ENCODE measurements at places on chromosomes 6 and 20. TPM values are rescaled to one million over a fixed set of nuclear protein-coding genes. Genes with fewer than 3 reads are reported as not detected.

FAM8A1 gene
- total RNA-seq: 19.8 TPM

GUCA1A gene
- total RNA-seq: not detected

TNXB gene
- 45.7 TPM for total RNA-seq

TP53TG5 gene
- not detected for total RNA-seq

KIF6 gene
- total RNA-seq: 0.26 TPM

ECT2L gene
- total RNA-seq: not detected

All from A172 (cell line).